ENCODE measurements at places on chromosomes 2 and 18.
A peak's percentile ranks its signal among the peaks of the same experiment; 100 is the strongest.

- DNase-seq = no peak
Measured at GRCh38 chr2:155379494-155379893, 681.0 kb downstream of the KCNJ3 start.

DNA sequence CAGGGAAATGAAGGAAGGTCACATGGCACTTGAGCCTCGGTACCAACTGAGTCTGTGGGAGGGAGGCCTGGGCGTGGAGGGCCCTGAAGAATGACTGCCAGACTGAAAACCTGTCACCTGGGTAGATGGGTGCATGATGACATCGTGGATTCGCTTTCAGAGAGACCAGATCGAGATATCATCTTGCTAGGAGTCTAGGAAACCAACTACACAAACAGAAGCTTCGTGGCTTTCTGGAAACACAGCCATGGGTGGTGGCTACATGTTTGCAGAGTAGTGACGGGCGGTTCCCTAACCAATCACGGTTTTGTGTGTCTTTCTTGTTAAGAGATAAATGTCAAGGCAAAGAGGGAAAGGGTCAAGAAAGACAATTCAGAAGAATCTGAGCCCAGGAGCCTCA lies 155.0 kb downstream of the EIPR1 start:
- peak; percentile 67 for DNase-seq

GRCh38 chr2:8876628-8877027 lies 39.2 kb upstream of the KIDINS220 start:
- no peak for DNase-seq

- peak; percentile 63 for DNase-seq
Measured at GRCh38 chr2:181164699-181165098, 184.3 kb downstream of the UBE2E3 start.

DNA sequence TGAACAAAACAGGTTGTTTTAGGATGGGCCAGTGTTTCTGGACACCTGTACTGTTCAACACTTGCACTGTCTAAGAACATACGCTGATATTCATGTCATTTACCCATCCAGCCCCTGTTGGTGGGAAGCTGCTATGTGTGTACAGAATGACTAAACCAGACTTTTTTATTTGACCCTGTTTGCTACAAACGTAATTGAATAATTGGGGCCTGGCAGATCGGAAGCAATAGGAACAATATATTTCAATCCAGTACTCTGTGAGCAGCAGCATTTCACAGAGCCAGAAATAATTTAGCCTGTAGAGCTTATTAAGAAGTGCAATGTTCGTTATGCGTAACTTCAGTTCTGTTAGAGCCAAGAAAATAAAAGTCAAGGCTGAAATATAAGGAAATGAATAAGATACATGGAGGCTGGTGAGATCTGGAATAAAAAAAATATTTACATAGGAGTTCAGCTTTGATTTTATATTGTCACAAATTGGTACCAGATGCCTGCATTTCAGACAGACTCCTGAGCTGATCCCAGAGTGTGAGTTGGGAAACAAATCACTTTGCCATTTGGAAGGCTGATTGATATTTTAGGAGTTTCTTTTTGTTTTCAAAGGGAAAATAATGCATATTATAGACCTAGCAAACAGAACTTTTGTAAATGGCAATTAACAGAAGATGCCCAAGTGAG lies 19.7 kb downstream of the CABLES1 start:
- no peak for DNase-seq

GRCh38 chr18:24763765-24764513 lies 303.5 kb downstream of the HRH4 start:
- no peak for DNase-seq

DNA sequence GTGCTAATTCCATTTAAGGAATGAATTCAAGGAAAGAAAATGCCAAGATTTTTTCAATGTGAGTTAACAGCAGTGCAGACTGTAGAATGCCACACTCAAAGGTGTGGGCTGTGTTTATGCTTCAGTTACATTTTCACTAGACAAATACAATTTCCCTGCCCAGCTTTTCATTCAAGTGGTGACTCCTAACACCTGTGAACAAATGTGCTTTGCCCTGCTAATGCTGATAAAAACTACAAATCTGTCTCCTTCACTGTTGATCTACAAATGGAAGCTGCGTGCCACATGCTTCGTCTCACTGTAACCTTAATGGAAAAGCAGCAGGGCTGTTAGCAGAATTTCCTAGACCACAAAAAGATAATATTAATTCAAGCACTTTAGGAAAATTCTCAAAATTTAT lies 19.8 kb upstream of the TCF4 start:
- DNase-seq = no peak
